ENCODE measurements at places on chromosomes 4 and X. TPM values are rescaled to one million over a fixed set of nuclear protein-coding genes. Genes with fewer than 3 reads are reported as not detected.

GRCh38 chrX:50003467-50003866, 81.1 kb downstream of the CLCN5 start:
- DNase-seq: no peak

DNA sequence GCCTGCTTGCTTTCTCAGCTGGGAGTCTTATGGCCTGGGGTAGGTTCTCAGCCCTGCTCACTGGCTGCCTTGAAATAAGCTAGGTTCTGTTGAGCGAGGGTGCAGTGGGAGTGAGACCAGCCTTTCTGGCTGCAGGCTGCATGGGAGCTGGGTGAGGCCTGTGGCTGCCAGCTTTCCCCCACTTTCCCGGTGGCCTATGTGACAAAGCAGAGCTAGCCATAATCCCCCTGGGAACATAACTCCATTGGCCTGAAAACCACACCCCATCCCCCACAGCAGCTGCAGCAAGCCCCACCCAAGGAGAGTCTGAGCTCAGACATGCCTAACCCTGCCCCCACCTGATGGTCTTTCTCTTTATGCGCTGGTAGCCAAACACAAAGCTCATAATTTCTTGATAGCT, 118.9 kb downstream of the KLHL4 start:
- no peak for DNase-seq

GRCh38 chrX:112642349-112642748, 37.4 kb downstream of the LHFPL1 start:
- DNase-seq: peak; percentile 31

- DNase-seq: no peak
Measured at GRCh38 chrX:107576392-107576791, 51.9 kb upstream of the PRPS1 start.

DNA sequence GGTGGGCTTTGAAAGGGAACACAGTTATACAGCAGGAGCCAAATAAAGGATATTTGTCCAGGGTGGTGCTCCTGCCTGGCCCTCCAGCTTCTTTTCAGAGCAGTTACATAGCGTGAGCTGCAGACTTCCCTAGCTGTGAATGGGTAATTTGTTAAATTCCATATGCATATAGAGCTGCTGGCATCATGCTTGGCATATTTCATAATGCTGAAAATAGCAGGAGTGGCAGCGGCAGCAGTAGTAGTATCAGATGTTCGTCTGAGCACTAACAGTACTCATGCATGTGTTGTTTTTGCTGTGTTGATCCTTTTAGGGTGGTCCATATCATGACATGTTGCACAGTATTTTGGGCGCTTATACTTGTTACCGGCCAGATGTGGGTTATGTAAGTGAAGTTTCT, 33.6 kb upstream of the TADA2B start:
- no peak for DNase-seq

- no peak for DNase-seq
Measured at GRCh38 chrX:138723301-138723700, 11.8 kb upstream of the FGF13 start.

GRCh38 chr4:118772081-118772766, 63.7 kb downstream of the SEC24D start:
- DNase-seq: no peak

DNA sequence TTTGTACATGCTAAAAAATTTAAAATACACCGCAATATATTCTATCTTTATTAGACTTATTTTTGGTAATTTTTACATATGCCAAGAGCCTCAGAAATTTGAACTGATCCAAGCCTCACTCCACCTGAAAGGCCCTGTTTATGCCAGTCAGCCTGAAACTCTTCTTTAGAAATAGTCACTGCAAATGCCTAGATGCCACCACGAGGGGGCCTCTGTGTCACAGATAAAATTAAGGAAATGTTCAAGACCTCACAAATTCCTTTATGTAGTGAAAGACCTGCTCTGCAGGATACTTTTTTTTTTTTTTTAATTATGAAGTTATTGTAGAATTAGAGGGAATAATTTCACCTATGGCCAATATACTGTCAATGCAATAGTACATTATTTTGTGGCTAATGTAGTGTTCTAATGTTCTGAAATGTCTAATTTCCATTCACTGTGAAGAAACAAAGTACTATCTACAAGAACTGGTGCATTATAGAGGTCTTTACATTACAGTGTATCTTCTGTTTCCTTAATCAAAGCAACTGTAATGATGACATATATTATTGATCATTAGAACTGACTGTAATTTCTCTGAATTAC, 69.8 kb downstream of the DTHD1 start:
- peak; percentile 44 for DNase-seq

DNA sequence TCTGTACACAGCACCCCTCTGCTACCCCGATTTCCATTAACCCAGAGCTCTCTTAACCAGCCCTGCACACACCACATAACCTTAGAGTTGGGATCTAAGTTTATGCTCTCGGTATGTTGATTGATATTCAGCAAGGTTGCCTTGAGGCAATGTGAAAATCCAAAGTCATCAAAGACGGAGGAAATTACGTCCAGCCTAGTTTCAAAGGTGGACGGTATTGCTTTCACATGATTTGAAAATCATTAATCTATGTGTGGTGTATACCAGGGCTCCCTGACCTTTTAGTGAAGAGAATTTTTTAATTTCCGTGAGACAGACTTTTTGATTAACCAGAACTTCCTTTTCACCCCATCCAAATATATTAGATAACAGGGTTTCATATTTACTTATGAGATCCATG, 272.5 kb upstream of the LCORL start:
- no peak for DNase-seq

DNA sequence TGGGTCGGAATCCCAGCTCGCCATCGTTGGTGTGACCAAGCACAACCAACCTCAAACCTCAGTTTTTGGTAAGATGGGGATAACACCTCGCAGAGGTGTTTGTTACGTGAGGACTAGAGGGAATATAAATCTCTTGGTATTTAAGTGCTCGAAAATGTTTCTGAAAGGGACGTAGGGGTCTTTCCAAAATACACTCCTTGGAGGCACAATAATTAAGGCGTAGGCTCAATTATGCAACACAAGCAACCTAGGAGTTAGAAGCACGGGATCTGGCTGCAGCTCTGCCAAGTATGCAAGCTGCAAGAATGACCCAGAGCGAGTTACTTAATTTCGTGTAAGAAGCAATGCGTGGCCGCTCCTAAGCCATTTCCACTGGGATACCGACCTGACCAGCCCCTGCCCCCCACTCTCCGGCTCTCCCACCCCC, 552 bp downstream of the ADH5 start:
- DNase-seq: peak; percentile 31

The GLRB gene
- 17.8 TPM for polyA plus RNA-seq

- no peak for DNase-seq
Measured at GRCh38 chrX:16039834-16040233, 83.5 kb upstream of the GRPR start.

- DNase-seq: no peak
Measured at GRCh38 chr4:39048311-39048710, 13.7 kb upstream of the KLHL5 start.
